ENCODE measurements at places on chromosomes 1 and 21.
A peak's percentile ranks its signal among the peaks of the same experiment; 100 is the strongest.

DNA sequence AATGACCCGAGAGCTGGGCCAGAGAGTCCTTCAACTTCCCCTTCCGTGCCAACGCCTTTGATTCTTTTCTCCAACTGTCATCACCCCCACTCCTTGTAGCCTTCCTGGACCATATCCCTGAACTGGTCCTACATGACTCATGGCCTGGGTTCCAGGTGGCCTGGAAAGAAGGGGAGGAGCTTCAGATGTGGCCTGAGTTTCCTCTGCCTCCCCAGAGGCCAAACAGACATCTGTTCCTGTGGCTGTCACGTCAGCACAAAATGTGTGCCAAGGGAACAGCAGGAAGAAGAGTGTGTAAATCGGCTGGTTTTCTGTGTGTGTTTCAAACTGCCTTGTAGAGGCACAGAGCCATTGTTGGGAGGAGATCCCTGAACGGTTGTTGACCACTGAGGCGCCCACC is 24.9 kb upstream of the KIRREL1 start:
- peak; percentile 38 for DNase-seq

- no peak for DNase-seq
Observed at GRCh38 chr1:94433866-94434265, 15.7 kb downstream of the ABCD3 start.

GRCh38 chr1:174797398-174797797 is 202.3 kb upstream of the CACYBP start:
- no peak for DNase-seq

GRCh38 chr1:41315146-41315822 is 46.0 kb upstream of the FOXO6 start:
- peak; percentile 76 for DNase-seq

- DNase-seq: no peak
Observed at GRCh38 chr1:161033751-161034150, 5.0 kb downstream of the TSTD1 start.

DNA sequence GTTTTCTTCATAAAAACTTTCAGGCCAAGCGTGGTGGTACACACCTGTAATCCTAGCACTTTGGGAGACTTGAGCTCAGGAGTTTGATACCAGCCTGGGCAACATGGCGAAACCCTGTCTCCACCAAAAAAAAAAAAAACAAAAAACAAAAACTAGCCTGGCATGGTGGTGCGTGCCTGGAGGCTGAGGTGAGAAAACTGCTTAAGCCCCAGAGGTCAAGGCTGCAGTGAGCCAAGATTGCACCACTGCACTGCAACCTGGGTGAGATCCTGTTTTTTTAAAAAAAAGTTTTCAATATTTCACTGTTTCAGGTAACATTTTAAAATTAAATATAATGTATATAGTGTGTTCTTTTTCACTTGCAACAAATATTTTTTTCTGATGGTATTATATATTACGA is 13.5 kb upstream of the B3GALT2 start:
- no peak for DNase-seq

Data from WERI-Rb-1 (cell line).